ENCODE measurements at places on chromosomes 1 and 21.

DNA sequence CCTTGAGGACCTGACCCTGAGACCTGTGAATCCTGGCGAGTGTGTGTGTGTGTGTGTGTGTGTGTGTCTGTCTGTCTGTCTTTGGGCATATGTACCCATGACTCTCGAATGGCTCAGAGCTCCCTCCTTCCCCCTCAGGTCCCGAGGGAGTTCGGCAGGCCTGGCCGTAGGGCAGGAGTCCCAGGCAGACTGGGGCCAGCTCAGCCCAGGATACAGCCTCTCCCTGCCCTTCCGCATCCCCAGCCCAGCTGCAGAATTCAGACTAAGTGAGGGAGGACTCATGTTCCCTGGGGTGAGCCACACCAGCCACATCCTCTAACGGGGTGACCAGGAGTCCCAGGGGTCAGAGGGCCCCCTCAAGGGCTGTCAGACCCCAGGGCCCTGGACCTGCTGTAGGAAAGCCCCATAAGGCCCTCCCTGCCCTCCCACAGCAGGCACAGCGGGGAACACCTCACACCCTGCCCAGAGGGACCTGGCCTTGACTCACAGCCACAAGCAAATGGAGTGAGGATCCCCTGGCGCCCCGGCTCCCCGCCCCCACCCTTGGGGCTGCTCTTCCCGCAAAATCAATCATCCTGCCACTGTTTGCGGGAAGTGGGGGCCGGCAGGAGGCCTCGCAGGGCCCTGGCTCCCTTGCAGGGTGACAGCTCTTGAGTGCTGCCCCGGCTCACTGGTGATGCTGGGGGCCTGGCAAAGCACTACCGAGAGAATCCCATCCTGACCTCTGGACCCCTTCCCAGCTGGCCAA, 101.7 kb upstream of the CASZ1 start:
- no peak for DNase-seq

GRCh38 chr1:24955161-24955560, 25.1 kb upstream of the RUNX3 start:
- peak; percentile 74 for DNase-seq

- DNase-seq = no peak
These were observed 105.5 kb upstream of the RUNX3 start for GRCh38 chr1:25035523-25036116.

GRCh38 chr1:24276791-24277190, 42.4 kb upstream of the GRHL3 start:
- DNase-seq = no peak

DNA sequence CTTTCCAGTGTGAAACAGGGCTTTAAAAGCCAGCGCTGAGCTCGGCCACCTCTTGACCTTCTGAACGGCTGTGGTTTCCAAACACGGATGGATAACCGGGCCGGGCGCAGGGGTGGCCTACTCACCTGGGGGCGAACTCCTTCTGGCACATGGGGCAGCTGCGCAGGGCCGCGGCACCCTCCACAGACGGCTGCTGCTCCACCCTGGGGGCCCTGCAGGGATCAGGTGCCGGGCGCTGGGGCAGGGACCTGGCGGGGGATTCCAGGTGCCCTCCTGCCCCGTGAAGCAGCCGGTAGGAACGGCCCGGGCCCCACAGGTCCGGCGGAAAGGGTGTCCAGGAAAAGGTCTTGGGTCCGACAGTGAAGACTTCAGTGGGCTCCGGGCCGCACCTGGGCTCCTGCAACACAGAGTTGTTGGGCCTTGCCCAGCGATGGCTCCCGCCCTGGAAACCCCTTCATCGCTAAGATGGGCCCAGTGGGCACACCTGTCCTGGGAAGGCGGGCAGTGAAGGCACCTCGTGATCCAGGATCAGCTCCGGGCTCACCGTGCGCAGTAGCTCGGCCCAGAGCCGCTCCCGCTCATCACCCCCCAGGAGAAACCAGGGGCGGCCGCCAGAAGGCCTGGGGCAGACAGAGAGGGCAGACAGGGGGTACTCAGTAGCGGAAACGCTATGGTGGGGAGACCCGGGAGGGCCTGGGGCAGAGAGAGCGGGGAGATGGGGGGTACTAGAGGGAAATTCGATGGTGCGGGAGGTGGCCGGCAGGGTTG, 874 bp downstream of the FAAP20 start:
- no peak for DNase-seq

GRCh38 chr1:98870959-98871903, 133.4 kb downstream of the PLPPR5 start:
- DNase-seq = no peak

DNA sequence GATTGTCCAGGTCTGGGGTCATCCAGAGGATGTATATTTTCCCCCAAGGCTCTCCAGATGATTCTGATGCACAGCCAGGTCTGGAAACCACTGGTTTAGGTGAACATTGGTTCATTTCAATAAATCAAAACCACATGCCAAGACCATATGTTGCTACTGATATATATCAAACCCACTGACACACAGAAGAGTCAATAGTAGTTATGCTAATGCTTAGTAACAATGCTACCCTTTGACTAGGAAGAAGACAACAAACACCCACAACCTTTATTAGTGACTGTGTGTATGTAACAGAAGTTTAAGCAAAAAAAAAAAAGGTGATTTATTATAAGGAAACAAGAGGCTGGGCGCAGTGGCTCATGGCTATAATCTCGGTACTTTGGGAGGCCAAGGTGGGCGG, 35.6 kb upstream of the POU2F1 start:
- no peak for DNase-seq

GRCh38 chr1:82931006-82931405, 1067.9 kb downstream of the TTLL7 start:
- DNase-seq = no peak

DNA sequence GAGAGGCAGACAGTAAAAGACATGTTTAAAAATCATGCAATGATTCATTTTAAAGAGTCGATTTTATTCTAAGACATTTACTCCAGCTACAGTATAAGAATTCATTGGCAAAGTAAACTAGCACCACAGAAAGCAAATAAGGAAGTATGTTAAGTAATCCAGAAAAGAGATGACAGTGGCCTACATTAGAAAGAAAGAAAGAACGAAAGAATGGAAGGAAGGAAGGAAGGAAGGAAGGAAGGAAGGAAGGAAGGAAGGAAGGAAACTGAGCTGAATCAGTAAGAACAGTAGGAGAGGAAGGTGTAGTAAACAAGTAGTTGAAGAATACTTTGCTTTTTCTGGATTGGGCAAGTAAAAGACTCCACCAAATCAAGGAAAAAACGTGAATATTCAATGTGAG, 62.2 kb downstream of the ZZZ3 start:
- no peak for DNase-seq

DNA sequence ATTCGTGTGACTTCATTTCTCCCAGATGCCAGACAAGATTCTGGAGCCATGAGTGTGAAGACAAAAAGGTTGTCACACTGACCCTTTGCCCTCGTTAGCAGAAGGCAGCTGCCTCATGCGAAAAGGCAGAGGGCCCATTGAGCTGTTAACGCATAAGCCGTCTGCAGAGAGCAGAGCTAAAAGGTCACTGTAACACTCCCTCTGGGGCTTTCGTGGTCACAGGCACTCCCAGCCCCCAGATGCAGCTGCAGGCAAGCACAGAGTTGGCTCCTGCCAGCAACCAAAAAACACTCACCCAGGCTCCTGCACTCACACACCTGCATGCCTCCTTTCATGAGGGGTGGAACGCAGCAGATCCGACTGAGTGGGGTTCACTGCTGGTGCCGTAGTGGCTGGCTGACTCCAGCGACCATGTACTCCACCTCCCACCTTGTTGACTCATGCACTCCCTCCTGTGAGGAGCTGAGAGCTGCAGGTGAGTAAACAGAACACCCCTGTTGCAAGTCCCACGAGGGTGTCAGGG, 287.5 kb downstream of the SMYD3 start:
- no peak for DNase-seq

GRCh38 chr1:70387507-70387906, 23.6 kb upstream of the CTH start:
- no peak for DNase-seq

DNA sequence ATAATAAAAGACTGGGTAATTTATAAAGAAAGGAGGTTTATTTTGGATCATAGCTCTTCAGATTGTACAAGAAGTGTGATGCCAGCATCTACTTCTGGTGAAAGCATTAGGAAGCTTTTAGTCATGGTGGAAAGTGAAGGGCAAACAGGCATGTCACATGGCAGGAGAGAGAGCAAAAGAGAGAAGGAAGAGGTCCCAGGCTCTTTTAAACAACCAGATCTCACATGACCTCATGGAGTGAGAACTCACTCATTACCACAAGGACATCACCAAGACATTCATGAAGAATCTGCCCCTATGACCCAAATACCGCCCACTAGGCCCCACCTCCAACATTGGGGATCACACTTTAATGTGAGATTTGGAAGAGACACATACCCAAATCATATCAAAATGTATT, 10.0 kb downstream of the RPTN start:
- DNase-seq = no peak

DNA sequence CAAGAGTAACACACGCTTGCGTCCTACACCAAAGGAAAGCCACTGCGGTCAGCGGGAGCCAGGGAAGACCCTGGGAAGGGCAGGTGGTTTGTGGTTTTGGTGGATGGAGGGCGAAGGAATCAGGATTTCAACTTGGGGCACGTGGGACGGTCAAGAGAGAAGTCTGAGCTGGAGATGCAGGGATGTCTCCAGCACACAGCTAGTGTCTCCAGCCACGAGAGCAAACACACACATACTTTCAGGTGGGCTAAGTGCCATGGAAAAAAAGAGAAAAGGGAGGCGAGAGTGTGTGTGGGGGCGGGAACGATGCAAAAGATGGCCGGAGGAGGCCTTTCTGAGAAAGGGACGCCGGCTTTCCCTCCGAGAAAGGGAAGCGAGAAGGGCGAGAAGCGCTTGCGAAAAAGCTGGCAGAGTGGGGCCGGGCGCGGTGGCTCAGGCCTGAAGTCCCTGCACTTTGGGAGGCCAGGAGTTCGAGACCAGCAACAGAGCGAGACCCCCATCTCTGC, 1.4 kb upstream of the SRRM1 start:
- DNase-seq = no peak

DNA sequence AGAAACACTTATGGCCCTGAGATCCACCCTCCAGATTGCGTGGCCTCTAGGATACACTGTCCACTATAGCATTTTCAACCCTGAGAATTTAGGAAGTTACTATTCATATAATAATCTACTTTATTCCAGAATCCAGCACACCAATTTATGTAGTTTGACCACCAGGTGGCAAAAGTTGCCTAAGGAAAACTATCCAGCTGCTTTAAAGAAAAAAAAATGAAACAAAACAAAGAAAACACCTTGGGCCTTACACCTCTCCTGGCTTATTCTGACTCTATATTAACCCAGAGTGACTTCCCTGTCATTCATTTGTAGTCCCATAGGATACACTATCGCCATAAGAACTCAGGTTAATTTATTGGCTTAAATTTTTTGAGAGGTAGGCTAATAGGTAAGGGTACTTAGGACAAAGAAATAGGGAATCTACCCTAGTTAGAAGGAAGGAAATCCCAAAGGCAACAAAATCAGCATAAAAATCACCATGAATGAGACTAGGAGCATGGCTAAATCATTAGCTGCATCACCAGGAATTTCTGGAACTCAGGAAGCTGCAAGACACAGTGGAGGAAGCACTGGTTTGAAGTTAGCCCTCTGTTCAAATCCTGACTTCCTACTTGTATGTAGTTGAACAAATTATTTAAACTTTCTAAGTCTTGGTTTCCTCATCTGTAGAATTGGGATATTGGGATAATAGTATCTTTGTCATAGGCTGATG, 107.5 kb downstream of the SPAG17 start:
- DNase-seq = no peak

DNA sequence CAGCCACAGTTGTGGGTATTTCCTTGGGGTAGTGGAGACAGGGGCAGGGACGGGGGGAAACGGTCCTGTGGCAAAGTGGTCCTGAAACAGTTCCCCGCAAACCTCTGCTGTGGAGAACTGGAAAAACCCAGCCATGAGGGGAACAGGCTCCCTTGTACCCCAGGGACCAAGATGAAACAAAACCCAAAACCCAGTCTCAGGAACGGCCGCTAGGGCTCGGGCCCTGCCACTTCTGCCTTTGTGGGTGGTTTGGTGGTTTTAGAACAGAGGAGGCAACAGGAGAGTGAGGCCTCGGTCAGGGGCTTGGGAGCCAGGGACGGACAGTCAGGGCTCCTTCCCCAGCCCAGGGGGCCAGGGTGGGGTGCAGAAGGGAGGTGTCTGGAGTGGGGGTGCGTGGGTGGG, 24.8 kb upstream of the EDN2 start:
- no peak for DNase-seq

DNA sequence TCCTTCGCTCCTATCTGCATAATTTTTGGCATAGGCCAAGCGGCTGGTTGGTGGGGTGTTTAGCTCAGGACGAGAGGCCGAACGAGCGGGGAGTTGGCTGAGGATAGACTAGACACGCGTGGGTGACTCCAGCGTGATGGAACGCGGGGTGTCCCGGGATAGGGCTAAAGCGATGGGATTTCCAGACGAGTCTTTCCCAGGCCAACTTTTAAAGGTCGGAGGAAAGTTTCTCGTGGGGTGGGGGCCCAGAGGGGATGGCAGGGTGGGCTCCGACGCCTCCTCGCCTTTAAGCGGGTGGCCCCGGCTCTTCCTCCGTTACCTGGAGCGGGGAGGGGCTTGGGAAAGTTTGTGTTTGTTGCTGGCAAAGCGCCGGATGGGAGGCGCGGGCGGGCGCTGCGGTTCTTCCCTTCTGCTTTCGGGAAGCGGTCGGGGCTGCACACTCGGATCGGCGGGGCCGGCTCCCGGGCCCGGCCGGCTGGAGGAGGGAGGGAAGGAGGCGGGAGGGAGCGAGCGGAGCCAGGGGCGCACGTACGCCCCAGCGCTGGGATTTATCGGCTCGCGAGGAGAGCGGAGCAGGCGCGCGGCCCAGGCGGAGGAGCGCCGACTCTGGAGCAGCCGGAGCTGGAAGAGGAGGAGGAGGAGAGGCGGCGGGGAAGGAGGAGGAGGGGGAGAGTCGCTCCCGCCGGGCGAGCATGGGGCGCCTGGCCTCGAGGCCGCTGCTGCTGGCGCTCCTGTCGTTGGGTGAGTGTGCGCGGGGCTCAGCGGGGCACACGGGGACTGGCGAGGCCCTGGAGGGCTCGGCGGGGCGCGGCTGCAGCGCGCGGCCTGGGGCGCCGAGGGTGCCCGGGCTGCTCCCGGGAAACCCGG, at the start of gene PTGFRN:
TSS of gene PTGFRN (plus strand) at position 405 of the 867 bp plus-strand sequence. CDS start at position 693, 288 bp downstream.
- no peak for DNase-seq

DNA sequence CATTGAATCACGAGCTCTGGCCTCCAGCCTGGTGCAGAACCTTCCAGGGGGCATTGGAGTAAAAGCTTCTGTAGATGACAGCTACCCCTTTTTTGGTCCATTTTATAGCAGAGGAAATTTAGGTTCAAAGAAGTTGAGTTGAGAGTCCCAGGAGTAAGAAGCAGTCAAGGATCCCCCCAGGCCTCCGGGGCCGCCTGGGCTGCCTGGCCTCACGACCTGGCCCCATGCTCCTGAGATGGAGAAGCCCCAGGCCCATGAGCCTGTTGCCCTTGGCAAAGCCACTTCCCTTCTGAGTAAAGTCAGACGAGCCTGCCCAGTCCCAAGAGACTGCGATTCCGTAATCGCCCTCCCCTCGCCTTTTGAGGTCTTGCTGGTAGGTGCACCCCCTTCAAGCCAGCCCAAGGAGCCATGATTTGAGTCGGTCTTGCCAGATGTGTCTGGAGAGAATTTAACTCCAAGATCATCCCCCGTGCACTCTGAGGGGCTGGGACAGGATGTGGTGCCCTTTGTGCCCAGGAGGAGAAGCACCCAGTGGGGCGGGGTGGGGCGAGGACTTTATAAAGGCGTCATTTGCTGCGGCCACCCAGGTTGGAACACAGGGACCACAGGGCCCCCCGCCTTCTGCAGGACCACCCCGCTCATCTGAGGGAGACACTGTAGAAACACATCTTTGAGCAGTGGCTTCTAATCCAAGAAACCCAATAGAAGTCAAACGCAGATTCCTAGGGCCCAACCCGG, 30.1 kb downstream of the PDE9A start:
- no peak for DNase-seq

All from activated CD8-positive, alpha-beta memory T cell treated with anti-CD3 and anti-CD28 coated beads for 4 hours (primary cell).